ENCODE measurements at places on chromosomes 2 and 18. TPM values are rescaled to one million over a fixed set of nuclear protein-coding genes. Genes with fewer than 3 reads are reported as not detected.

PIEZO2 gene
- total RNA-seq: 5.3 TPM

ZNF516 gene
- 17.5 TPM for total RNA-seq

SLC16A14 gene
- total RNA-seq: 15.6 TPM

EFHD1 gene
- 10.2 TPM for total RNA-seq

C2orf72 gene
- 0.11 TPM for total RNA-seq

IL1RL2 gene
- total RNA-seq: 1.9 TPM

FTCDNL1 gene
- 11.6 TPM for total RNA-seq

MARCO gene
- total RNA-seq: 2.2 TPM

AQP12A gene
- total RNA-seq: not detected

DNA sequence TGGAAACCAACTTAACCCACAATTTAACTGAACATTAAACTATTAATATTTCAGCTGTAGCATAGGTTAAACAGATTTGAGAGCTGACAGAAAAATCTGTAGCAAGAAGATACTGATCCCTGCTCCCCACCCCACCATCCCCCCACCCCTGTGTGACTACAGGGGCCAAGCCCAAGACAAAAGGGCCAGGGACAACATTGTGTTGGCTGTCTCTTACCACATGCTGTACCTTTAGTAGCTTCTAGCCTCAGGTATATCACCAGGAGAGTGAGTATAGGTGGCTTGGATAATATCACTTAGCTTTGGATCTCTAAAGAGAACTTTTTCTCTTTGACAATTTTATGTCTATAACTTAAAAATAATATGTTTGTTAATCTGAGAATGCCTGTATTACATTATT, 140.7 kb downstream of the AGPS start:
- H3K27ac ChIP-seq: no peak overlapping the region
- no peaks in the 10 kb centered on the region for H3K36me3 ChIP-seq
- no peak for DNase-seq
- no peak overlapping the region for H3K4me3 ChIP-seq

- no peaks in the 10 kb centered on the region for H3K36me3 ChIP-seq
- no peak overlapping the region for H3K4me3 ChIP-seq
- H3K27me3 ChIP-seq: no peaks in the 10 kb centered on the region
- DNase-seq: no peak
Measured at GRCh38 chr2:189379731-189380261, 61.5 kb upstream of the WDR75 start.

DNA sequence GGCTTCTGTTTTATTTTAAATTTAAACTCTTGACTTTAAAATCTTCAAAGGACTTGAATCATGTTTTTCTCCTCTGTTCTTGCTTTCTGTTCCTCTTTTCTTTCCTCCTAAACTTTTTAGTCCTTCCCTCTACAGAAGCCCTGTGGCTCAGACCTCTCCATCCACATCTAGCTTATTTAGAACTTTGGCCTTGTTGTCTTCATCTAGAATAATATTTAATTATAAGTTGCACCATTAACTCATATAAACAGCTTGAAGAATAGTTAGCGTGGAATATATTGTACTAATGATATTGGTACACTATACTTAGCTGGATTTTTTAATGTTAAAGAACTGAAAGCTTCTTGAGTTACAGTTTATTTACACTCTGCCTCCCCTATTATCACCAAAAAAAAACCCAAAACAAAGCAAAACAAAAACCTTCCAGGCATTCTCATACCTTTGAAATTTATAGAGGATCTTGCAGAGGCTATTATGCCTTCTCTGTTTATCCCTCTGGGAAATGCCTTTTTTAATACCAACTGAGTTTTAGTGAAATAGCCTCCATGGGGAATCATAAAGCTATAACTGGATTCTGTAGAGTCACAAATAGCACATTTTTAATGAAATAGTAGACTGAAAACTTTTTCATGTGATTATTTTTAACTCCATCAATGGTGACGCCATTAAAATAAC, 9.2 kb upstream of the CCDC141 start:
- no peaks in the 10 kb centered on the region for H3K27me3 ChIP-seq
- no peak overlapping the region for H3K27ac ChIP-seq
- no peaks in the 10 kb centered on the region for H3K36me3 ChIP-seq
- no peak for DNase-seq
- no peaks in the 10 kb centered on the region for H3K4me1 ChIP-seq
- no peak overlapping the region for H3K4me3 ChIP-seq

DNA sequence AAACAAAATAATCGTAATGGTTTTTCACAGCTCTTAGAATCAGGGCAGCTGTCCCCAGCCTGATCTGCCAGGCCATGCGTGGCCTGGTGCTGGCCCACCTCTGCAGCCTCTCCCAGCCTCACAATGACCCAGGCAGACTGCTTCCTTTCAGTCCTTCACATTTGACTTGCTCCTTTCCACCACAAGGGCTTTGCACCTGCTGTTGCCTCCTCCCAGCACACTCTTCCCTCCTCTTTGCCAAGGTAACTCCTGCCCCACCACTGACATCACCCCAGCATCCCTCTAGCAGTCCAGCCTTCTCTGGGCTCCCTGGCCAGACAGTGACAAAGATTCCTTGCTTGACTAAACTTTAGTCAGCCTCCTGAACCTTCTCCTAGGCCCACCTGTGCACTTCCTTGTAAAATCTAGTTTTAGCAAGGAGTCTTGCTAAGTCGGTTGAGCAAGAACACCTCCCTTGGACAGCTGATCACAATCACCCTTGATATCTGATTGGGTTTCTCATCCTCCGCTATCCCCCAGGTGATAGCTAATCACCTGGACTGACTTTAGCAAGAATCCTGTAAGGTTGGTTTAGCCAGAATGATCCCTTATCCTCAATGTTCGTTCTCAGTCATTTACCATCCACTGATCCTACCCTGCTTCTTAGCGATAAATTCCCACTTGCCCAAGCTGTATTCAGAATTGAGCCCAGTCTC, 16.2 kb upstream of the RAB11FIP5 start:
- H3K4me1 ChIP-seq: peaks cover 6% of the 10 kb centered on the region
- H3K27me3 ChIP-seq: no peaks in the 10 kb centered on the region
- DNase-seq: no peak

GRCh38 chr2:105181282-105181681, 60.3 kb upstream of the GPR45 start:
- H3K27me3 ChIP-seq: no peaks in the 10 kb centered on the region
- no peaks in the 10 kb centered on the region for H3K4me1 ChIP-seq
- H3K36me3 ChIP-seq: no peaks in the 10 kb centered on the region
- no peak overlapping the region for H3K27ac ChIP-seq

DNA sequence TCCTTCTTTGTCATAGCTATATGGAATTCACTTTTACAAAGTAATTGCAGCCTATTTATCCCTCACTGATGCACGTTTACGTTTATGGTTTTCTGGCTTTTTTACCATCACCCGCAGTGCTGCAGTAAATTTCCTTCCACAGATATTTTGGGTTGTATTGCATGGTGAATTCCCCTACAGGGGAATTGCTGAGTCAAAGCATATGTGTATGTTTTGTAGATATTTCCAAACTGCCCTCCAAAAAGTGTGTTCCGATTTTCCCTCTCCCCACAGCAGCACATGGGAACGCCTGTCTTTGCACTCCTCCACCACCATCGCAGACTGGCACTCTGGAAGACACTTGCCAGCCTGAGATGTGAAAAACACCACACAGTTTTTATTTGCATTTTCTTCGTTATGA, 80.6 kb upstream of the UXS1 start:
- no peaks in the 10 kb centered on the region for H3K27me3 ChIP-seq
- no peak for DNase-seq
- H3K4me1 ChIP-seq: no peaks in the 10 kb centered on the region
- H3K4me3 ChIP-seq: no peak overlapping the region

- H3K27me3 ChIP-seq: no peaks in the 10 kb centered on the region
- peaks cover 4% of the 10 kb centered on the region for H3K4me1 ChIP-seq
- no peak for DNase-seq
Measured at GRCh38 chr2:85899849-85900248, 11.1 kb upstream of the ST3GAL5 start.

GRCh38 chr2:241844066-241844728, 14.5 kb downstream of the PDCD1 start:
- H3K27ac ChIP-seq: no peak overlapping the region
- H3K27me3 ChIP-seq: no peaks in the 10 kb centered on the region
- no peaks in the 10 kb centered on the region for H3K4me1 ChIP-seq

DNA sequence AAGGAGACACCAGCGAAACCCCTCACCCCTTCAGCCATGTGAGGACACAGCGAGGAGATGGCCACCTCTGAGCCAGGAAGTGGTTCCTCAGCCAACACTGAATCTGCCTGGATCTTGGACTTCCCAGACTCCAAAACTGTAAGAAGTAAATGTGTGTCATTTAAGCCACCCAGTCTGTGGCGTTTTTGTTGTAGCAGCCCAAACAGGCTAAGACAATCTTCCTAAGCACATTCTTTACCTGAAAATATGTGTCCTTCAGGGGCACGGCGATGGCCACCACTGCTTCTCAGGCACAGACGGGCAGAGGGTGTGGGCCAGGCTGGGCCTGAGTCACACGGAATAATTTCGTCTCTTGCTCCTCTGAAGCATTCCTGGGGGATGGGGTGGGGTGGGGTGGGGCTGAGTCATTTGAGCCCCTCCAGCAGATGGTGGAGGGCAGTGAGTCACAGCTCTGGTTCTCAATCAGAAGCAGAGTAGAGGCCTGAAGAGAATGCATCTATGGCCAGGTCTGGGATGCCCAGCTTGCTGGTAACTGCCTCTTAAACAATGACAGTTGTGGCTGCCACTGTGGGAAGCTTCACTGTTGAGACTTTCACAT, 142.4 kb downstream of the CAPN13 start:
- H3K4me1 ChIP-seq: no peaks in the 10 kb centered on the region
- no peaks in the 10 kb centered on the region for H3K27me3 ChIP-seq
- H3K27ac ChIP-seq: no peak overlapping the region
- no peaks in the 10 kb centered on the region for H3K36me3 ChIP-seq
- DNase-seq: no peak
- H3K4me3 ChIP-seq: no peak overlapping the region

- no peak overlapping the region for H3K27ac ChIP-seq
- no peaks in the 10 kb centered on the region for H3K27me3 ChIP-seq
- DNase-seq: no peak
- no peaks in the 10 kb centered on the region for H3K36me3 ChIP-seq
Measured at GRCh38 chr2:149122516-149122915, 84.0 kb downstream of the LYPD6B start.

GRCh38 chr2:107569496-107569895, 257.2 kb upstream of the RGPD4 start:
- H3K27ac ChIP-seq: no peak overlapping the region
- H3K4me3 ChIP-seq: no peak overlapping the region
- H3K27me3 ChIP-seq: no peaks in the 10 kb centered on the region
- H3K36me3 ChIP-seq: no peaks in the 10 kb centered on the region
- DNase-seq: no peak

DNA sequence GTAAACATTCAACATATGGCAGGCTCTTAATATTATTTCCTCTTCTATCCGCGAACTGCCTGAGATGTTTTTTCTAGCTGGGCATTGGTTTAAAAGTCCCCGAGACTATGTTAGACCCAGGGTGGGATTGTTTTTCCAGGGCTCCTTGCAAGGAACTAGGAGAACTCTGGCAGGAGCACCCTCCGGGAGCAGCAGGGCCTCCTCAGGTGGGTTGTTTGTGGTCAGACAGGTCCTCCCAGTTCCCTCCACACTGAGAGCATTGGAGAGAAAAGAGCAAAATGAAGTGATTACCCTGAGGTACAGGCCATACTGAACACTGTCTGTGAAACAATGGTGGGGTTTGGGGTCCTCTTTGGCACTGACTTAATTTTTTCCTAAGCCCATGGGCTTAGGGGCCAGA, 115.9 kb upstream of the LGALSL start:
- DNase-seq: peak; percentile 13
- no peaks in the 10 kb centered on the region for H3K27me3 ChIP-seq
- no peak overlapping the region for H3K4me3 ChIP-seq
- no peaks in the 10 kb centered on the region for H3K4me1 ChIP-seq
- H3K36me3 ChIP-seq: no peaks in the 10 kb centered on the region

DNA sequence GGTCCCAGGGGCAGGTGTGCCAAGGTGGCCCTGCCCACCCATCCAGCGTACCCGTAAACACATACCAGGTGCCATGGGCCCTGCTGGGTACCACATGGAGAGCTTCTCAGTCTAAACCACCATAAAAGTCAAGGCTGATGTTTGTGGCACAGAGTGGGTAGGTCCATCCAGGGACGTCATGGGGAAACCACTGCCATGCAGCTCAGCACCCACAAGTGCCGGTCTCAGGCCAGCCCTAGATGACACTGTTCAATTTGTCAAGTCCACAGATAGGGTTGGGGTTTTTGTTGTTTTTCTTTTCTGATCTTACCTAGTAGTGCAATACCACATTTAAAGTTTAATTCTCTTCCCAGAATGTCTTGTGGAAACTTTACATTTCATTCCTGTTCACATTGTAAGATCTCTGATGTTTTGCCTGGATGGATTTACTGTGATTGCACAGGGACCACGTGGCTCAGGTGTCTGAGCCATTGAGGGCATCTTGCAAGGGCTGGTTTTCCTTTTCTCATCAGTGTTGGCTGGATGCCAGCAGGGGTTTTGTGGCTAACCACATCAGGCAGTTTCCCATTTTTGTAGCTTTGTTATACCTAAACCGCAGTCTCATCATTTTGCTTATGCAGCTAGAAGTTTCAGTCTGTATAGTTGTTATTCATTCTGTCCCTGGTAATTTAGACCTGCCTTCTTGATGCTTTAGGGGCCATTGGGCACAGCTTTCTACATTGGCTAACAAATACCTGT, 64.7 kb downstream of the STK25 start:
- no peak overlapping the region for H3K4me3 ChIP-seq
- H3K36me3 ChIP-seq: peaks cover 38% of the 10 kb centered on the region
- DNase-seq: no peak
- H3K4me1 ChIP-seq: no peaks in the 10 kb centered on the region
- no peak overlapping the region for H3K27ac ChIP-seq
- H3K27me3 ChIP-seq: no peaks in the 10 kb centered on the region
